Activated CD8-positive, alpha-beta T cell treated with anti-CD3 and anti-CD28 coated beads for 36 hours (primary cell): ENCODE measurements at places on chromosomes 6 and 20. TPM values are rescaled to one million over a fixed set of nuclear protein-coding genes. Genes with fewer than 3 reads are reported as not detected.

ZSCAN23 gene
- total RNA-seq: 1.1 TPM

SCP2D1 gene
- not detected for total RNA-seq

GRCh38 chr6:110298916-110299315 is 59.2 kb downstream of the METTL24 start:
- DNase-seq: no peak

DNA sequence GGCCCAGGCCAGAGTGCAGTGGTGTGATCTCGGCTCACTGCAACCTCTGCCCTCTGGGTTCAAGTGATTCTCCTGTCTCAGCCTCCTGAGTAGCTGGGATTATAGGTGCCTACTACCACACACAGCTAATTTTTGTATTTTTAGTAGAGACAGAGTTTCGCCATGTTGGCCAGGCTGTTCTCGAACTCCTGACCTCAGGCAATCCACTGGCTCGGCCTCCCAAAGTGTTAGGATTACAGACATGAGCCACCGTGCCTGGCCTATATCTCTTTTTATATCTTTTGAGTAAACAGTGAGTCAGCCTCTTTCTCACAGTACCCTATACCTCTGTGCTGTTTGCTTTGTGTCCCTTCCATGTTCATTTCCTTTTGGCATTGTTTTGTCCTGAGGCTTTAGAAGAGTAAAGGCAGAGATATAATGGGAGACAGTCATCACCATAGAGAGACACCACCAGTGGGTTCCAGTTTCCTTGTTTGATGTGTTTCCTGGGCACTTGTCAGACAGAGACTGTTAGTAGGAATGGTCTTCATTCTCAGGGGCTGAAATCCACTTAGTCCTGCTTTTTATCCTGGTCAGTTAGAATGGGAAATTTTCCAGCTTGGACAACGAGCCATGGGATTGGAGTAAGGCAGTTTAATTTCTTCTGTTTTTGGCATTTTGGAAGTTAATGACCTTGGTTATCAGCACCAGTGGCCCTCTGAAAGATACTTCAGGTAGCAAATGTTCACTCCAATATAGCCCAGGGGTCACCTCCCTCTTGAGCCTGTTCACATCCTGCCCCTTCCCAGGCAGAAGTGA is 32.2 kb upstream of the ASXL1 start:
- no peak for DNase-seq

DNA sequence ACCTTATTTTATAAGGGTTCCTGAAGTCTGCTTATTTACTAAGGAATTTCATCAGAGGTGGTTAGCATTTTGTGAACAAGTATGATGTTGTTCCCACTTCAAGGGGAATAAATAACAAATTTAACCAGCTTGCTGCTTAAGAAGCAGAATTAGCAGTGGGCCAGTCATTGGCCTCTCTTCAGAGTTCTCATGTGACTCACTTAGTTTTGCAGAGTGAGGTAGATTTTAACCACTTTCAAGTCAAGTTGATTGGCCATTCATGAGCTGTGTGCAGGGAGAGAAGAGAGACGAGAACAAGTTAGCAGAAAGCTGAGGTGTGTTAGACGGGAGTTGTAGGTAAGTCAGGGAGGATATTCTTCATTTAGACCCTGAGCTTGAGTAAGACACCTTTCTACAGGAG is 18.1 kb downstream of the TOP1 start:
- peak; percentile 18 for DNase-seq

GRCh38 chr6:167091805-167092107 is 31.1 kb upstream of the CCR6 start:
- DNase-seq: no peak

- DNase-seq: no peak
Measured at GRCh38 chr6:30564114-30564513, 7.0 kb downstream of the PRR3 start.

DNA sequence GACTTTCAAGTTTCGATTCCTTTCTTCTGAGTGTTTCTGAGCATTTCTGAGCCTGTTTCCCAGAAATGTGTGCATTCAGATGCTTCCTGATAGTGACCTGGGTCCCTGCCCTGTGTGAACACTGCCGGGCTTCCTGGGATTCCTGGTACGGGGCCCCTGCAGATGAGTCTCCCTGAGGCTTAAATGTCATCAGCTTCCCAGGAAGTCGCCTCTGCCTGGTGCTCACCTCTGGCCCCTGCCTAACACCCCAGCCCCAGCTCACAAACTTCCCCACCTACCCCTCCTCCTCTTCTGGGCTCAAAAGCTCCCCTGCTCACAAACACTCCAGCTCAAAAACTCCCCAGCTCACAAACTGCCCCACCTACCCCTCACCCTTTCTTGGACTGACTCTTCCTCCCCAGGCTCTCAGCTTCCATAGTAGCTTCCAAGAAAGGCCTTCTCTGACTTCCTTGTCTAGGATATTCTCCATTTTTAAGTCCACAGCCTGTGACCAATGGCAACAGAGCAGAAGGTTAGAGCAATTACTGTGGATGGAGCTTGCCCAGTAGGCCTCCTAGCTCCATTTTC is 42.0 kb downstream of the TGM2 start:
- DNase-seq: no peak

GRCh38 chr20:61429458-61430227 is 177.6 kb downstream of the CDH4 start:
- no peak for DNase-seq

DNA sequence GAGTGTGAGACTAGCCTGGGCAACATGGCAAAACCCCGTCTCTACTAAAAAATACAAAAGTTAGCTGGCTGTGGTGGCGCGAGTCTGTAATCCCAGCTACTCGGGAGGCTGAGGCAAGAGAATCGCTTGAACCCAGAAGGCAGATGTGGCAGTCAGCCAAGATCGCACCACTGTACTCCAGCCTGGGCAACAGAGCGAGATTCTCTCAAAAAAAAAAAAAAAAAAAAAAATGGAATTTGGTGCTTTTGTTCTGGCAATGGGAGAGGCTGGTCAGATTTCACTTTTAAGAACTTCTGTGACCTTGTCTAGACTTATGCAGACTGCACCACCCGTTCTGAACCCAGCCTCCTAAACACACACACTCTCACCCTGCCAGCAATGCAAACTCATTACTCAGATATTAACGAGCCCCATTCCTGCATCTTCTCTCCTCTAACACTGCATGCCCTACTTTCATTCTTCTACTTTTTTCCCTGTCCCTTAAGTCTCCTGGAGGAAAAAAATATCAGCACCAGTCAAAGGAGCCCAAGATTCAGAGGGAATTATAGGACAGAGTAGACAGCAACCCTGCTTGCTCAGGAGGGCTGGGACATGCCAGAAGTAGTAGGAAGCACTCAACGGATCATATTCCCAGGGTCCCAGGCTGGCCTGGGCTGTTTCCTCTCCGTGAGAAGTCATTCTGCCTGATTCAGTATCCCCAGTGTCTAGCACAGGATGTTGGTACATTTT is 4.4 kb downstream of the MOCS1 start:
- DNase-seq: no peak

- no peak for DNase-seq
Measured at GRCh38 chr20:9581509-9581908, 67.1 kb downstream of the LAMP5 start.

- no peak for DNase-seq
Measured at GRCh38 chr6:114783783-114784182, 441.0 kb upstream of the HS3ST5 start.

GRCh38 chr6:23601811-23602345 is 524.1 kb upstream of the NRSN1 start:
- no peak for DNase-seq
